ENCODE measurements at places on chromosomes 3 and 15.

- no peak for DNase-seq
Measured at GRCh38 chr3:48739617-48739954, 22.6 kb upstream of the IP6K2 start.

GRCh38 chr3:73433687-73434086, 191.1 kb downstream of the PDZRN3 start:
- no peak for DNase-seq

DNA sequence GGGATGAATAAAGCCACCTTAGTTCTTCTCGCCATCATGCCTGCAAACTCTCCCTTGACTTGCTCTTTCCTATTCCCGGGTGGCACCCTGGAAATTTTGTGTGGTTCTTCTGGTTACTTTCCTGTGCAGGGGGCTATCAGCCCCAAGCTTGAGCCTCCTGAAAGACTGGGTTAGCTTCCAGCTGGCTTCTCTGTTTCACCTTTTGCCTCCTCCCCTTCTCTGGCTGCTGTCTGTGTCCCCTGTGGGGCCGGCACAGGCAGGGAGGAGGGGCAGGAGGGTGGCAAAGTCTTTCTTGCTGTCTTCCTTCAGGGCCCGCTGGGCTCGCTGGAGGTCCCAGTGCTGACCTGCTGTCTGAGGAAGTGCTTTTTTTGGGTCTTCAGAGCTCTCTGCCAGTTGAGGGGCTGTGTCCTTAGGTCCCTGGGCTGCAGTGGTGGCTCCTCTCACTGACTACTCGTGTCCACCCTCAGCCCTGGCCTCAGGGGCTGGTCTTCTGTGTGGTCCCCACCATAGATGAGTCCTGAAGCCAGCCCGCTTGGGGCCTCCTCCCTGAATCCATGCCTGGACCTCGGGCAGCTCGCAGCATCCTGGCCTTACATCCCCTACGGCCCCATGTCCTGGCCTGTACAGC, 196.5 kb downstream of the KLF13 start:
- DNase-seq = no peak

GRCh38 chr3:130849091-130849552, 44.8 kb upstream of the ATP2C1 start:
- DNase-seq = peak; percentile 65

DNA sequence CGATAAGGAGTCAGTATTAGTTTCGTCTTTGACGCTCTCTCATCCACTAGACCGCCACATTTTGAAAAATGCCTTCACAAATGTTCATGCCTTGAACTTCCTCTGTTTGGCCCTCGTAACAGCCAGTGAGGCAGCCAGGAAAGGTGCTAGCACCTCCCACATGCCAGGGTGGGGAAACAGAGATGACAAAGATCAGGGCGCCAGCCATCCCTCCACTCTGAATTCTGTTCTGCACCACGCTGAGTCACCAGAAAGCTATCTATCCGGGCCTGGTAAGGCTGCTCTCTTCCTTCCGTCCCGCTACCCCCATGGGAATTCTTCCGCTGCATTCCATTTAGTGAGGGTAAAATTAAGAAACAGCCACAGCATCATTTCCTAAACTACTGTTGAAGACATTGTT, 31.3 kb upstream of the BCL2L10 start:
- peak; percentile 62 for DNase-seq

GRCh38 chr15:83810110-83810509, 156.2 kb downstream of the ADAMTSL3 start:
- DNase-seq = no peak

Data from BE2C (cell line).